ENCODE measurements at places on chromosomes 5 and 9.

- no peak for DNase-seq
Measured at GRCh38 chr9:34512131-34513078, 10.4 kb downstream of the ENHO start.

- DNase-seq: no peak
Measured at GRCh38 chr9:114272739-114273431, 50.0 kb upstream of the ORM1 start.

DNA sequence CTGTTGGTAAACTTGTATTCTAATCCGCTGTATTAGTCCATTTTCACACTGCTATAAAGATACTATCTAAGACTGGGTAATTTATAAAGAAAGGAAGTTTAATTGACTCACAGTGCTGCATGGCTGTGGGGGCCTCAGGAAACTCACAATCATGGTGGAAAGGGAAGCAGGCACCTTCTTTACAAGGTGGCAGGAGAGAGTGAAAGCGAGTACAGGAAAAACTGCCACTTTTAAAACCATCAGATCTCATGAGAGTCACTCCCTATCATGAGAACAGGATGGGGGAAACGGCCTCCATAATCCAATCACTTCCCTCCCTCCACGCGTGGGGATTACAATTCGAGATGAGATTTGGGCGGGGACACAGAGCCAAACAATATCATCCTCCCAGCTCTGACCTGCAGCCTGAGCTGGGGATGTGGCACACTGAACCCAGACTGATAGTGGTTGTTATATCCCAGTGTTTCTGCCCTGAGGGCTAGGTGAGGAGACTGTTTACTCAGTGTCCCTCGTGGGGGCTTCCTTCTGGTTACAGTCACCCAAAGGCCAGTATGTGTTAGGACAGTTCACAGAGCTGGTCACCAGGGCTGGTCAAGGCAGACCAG is 488.3 kb downstream of the KDM4C start:
- DNase-seq: no peak

- no peak for DNase-seq
Measured at GRCh38 chr5:149666212-149666852, 63.8 kb upstream of the PPARGC1B start.

GRCh38 chr9:137156567-137157375 is 13.1 kb downstream of the LRRC26 start:
- DNase-seq: peak; percentile 26

DNA sequence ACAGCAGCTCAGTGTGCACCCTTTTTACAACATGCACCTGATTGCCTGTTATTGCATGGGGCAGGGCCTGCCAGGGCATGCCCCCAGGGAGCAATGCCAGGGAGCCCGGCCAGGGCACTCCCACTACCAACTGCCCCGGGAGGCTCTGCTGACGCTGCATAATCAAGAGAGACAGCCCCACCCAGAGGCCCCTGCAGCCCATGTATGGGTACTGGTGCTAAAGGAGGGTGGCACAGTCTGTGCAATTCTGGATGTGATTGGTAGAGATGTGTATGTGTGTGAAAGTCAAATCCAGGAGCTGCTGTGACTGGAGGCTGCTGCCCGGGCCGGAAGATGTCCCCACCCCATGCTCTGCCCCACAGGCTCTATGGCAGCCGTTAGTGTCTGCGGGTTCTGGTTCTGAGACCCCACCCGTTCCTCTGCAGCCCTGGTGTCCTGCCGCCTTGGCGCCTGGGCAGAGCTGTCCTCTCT is 3.9 kb upstream of the NEURL1B start:
- DNase-seq: no peak

GRCh38 chr5:143318270-143318669 is 85.2 kb downstream of the NR3C1 start:
- no peak for DNase-seq

GRCh38 chr9:97038611-97039513 is at the start of gene CTSV:
TSS of gene CTSV (minus strand) at chr9:97039142. CDS start at chr9:97038043, 1,099 bp downstream.
- DNase-seq: peak; percentile 28

- DNase-seq: no peak
Measured at GRCh38 chr9:4555236-4555635, 65.0 kb downstream of the SLC1A1 start.

GRCh38 chr5:144458216-144458615 is 287.5 kb downstream of the KCTD16 start:
- DNase-seq: no peak

- DNase-seq: no peak
Measured at GRCh38 chr9:129406278-129407225, 214.3 kb downstream of the C9orf50 start.

- DNase-seq: no peak
Measured at GRCh38 chr9:90834828-90835595, 33.4 kb downstream of the SYK start.

DNA sequence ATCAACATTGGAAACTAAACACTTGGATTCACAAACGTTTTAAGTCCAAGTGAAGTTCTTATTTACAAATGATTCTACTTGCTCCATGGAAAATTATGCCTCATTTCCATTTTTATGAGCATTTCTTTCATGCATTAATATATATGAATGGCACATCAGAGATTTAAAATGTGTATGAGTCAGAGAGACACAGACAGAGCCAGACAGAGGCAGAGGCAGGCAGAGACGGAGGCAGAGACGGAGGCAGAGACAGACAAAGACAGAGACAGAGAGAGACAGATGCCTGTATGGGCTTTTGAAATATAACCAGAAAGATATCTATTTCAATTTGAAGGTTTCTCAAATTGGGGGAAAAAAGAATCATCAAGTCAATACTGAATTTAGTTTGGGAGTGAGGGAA is 649.0 kb downstream of the PTPRD start:
- no peak for DNase-seq

- DNase-seq: no peak
Measured at GRCh38 chr9:123164285-123164684, 104.1 kb downstream of the STRBP start.

DNA sequence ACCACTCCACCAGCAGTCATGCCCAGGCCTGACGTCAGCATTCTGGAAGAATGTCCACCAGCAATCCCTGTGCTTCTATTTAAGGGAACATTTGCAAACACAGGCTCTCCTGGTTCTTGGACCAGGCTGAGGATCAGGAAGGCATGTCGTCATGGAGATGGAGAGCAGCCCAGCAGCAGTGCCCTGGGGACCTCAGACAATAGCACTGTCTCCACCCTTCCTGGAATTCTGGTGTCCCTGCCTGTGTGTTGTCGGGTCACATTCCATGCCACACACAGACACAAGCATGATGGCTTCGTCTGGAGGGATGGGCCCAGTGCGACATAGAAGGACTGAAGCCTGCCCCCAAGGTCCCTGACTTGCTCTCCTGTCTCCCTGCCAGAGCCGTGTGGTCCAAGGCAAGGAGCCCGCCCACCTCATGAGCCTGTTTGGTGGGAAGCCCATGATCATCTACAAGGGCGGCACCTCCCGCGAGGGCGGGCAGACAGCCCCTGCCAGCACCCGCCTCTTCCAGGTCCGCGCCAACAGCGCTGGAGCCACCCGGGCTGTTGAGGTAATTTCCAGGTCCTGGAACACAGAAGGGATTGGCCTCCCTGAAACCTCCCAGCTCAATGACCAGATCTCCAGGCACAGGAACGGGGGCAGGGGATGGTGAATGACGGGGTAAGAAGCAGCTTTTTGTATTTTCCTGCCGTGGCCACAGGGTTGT is 43.8 kb downstream of the STOM start:
- DNase-seq: no peak

GRCh38 chr9:94729199-94729598 is 2.7 kb downstream of the AOPEP start:
- DNase-seq: no peak

DNA sequence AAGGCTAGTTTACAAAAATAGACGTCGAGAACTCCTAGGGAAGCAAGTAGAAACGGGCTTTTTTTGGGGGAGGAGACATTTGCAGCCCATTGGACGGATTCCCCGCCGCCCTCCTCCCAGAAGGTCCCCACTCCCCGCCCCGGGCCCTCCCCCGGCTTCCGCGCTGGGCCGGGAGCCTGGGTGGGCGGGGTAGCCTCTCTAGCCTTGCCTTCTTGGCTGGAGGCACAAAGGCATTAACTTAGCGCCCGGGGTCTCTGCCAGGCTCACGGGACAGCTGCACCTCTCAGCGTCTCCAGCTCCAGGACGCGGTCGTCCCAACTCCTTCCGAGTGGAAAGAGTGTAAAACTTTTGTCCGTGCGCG is at the start of gene DMRTA1:
TSS of gene DMRTA1 (plus strand) at position 236 of the 361 bp plus-strand sequence. CDS start 242 bp downstream, outside the sequence.
- DNase-seq: peak; percentile 1

- DNase-seq: no peak
Measured at GRCh38 chr9:95807326-95807947, 68.1 kb upstream of the ERCC6L2 start.

DNA sequence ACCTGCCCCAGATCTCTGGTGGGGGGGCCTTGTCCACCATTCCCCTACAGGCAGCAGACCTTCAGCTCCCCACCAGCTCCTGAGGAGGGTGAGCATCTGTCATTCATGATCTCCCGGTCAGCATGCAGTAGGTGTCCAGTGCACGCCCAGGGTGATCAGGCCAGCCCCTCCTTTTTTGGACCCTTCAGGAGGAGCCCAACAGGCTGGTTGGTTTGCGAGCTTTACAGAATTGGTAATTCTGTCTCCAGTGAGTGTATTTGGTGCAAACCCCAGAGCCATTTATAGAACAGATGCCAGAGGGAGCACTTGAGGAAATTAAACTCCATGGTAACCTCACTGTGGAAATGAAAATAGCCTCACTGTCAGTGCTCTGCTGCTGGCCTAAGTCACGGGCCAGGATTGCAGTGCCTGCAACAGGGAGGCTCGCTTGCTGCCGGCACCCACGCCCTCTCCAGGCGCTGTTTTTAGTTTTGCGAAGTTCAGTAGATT is 23.4 kb downstream of the WNK2 start:
- no peak for DNase-seq

DNA sequence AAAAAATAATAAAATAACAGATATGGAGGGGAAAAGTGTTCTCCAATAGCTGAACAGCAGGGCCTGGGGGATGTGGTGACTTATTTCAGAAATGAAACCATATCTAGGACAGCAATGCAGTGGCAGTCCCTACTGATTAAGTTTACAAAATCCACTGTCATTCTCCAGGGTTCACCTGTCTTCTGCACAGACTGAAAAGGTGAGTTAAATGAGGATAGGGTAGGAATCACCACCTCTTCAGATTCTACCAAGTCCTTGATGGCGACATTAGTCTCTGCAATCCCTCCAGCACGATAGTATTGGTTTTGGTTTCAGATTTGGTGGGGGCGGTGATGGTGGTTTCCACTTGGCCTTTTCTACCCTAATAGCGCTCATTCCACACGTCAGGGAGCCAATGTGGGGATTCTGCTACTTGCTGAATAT is 32.3 kb upstream of the NPM1 start:
- DNase-seq: no peak

DNA sequence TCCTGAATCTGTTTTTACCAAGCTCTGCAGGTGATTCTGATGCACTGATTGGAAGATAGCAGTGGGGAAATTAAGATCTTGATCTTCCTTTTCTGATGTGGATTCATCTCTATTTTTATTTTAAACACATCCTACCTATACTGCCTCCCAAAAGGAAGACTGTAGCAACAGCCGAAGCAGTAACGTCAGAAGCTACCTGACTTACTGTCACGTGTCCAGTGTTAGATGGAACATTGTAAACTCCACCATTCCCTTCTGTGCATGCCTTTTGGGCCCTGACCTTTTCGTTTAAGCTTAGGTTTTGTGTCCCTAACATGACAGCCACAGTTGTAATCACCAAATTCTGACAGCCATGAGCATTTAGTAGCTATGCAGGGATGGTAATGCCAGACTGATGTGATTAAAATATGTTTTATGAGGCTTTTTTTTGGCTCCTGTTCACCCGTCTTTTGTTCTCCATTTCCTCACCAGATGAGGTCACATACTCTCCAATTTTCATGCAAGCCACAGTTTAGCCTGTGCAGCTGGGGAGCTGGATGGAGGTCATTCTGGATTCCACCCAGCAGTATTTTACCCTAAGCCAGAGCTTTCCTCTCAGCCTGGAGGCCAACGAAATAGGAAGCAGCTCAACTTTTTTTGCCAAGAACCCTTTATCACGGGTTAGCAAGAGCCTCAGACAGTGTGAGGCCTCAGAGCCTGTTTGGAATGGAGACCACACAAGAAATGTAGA is 15.6 kb upstream of the FOXD1 start:
- no peak for DNase-seq

DNA sequence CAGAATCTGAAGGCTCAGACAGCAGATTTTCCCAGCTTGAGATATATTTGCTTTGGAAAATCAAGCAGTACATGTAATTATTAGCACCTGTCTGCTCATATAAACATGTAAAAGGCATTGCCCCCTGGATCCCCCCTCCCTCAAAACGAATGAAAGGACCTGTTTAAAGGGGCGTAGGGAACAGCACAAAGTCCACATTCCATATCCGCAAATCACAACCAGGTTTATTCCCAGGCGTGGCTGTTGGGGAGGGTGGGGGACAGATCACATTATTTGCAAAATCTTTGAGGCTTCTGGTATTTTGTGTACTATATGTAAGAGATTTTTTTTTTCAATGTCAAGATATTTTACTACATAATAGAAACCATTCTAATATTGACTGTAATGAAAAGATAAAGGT is 8.7 kb upstream of the MRPS2 start:
- DNase-seq: no peak

DNA sequence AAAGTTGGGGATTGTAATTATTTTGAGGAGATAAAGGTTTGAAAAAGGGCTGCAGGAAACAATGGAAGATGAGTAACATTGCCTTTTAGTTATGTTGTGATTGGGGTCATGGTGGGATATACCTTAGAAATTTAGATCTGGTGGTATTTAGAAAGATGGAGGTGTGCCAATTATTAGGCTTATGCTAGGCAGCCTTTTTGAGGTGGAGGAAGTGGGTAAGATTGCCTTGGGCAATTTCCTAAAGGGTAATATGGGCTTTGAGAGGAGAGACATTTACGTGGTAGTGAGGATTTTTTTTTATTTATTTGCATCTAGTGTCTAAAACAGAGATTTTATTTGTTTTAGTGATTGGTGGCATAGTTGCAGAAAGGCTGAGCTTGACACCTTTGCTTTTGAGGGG is 10.5 kb downstream of the HSPA4 start:
- no peak for DNase-seq

- DNase-seq: no peak
Measured at GRCh38 chr9:79477955-79478771, 93.6 kb upstream of the TLE4 start.

- DNase-seq: no peak
Measured at GRCh38 chr5:169165052-169165451, 135.9 kb downstream of the SLIT3 start.
